Esophagus squamous epithelium (tissue), 5 donors: ENCODE measurements at places on chromosomes 1 and 21.

DNA sequence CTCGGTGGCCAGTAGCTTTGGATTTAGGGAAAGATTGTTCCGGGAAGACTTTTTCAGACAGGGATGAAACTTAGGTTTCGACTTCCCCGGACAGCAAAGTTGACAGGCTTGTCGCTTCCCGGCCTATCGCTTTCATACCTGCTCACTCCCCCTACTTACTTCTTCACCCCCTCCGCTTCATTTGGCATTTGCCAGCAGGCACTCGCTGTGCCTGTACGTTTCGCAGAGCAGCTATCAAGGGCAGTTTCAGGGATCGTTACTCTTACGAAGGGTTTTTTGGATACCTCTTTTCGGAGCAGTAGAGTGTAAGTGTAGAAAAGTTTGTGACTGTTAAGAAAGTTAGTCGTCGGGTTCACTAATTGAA is 393 bp downstream of the BLZF1 start:
- no peaks in the 10 kb centered on the region for H3K27me3 ChIP-seq
- no peak for DNase-seq
- peaks cover 38% of the 10 kb centered on the region for H3K36me3 ChIP-seq
- H3K4me1 ChIP-seq = no peaks in the 10 kb centered on the region

- no peaks in the 10 kb centered on the region for H3K4me1 ChIP-seq
- H3K4me3 ChIP-seq = no peak overlapping the region
- H3K36me3 ChIP-seq = no peaks in the 10 kb centered on the region
- H3K27ac ChIP-seq = no peak overlapping the region
Measured at GRCh38 chr1:236163463-236164153, 21.3 kb downstream of the GPR137B start.

GRCh38 chr1:67700692-67701410 is 15.8 kb downstream of the GADD45A start:
- H3K36me3 ChIP-seq = no peaks in the 10 kb centered on the region
- DNase-seq = no peak
- no peaks in the 10 kb centered on the region for H3K4me1 ChIP-seq
- no peaks in the 10 kb centered on the region for H3K27me3 ChIP-seq
- no peak overlapping the region for H3K4me3 ChIP-seq

DNA sequence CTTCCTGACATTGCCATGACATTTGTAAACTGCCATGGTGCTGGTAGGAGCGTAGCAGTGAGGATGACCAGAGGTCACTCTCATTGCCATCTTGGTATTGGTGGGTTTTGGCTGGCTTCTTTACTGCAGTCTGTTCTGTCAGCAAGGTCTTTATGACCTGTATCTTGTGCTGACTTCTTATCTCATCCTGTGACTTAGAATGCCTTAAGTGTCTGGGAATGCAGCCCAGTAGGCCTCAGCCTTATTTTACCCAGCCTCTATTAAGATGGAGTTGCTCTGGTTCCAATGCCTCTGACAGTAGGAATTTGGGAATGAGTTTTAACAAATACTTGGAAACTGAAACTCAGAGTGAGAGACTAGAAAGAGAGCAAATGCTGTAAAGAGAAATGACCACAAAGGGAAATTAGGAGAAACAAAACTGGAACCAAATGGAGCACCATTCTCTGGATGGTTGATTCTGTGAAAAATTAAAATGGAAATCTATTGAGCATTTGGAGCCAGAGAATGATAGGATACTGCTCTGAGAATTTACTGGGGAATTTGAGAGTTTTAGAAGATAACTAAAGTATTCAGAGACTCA is 50.1 kb upstream of the RHOU start:
- no peak overlapping the region for H3K4me3 ChIP-seq
- H3K27ac ChIP-seq = no peak overlapping the region
- no peak for DNase-seq
- H3K4me1 ChIP-seq = no peaks in the 10 kb centered on the region
- H3K36me3 ChIP-seq = no peaks in the 10 kb centered on the region

GRCh38 chr1:93078203-93078602 is 880 bp upstream of the MTF2 start:
- H3K4me3 ChIP-seq = peak overlapping the region; percentile 78
- peaks cover 3% of the 10 kb centered on the region for H3K4me1 ChIP-seq
- no peaks in the 10 kb centered on the region for H3K36me3 ChIP-seq
- DNase-seq = no peak
- no peaks in the 10 kb centered on the region for H3K27me3 ChIP-seq

DNA sequence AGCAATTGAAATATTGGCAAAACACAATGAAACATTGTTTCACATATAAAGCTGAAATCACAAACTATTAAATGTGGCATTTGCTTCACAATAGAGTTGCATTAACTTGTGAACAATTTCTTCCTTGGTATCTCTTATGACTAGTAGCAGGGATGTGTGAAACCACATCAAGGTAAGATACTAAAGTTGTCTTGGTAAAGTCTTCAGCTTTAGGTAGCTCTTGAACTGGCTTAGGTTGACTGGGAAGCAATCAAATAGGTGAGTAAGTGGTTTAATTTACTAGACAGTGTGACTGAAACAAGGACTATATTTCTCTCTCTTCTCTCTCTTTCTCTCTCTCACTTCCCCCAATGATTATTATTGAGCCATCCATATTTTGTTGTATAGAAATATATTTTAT is 141.5 kb upstream of the KCNK2 start:
- no peak overlapping the region for H3K4me3 ChIP-seq
- H3K27me3 ChIP-seq = no peaks in the 10 kb centered on the region
- no peak for DNase-seq

- no peaks in the 10 kb centered on the region for H3K27me3 ChIP-seq
- no peak overlapping the region for H3K27ac ChIP-seq
- H3K36me3 ChIP-seq = no peaks in the 10 kb centered on the region
- no peaks in the 10 kb centered on the region for H3K4me1 ChIP-seq
Measured at GRCh38 chr1:244280859-244281258, 170.8 kb downstream of the ADSS2 start.

DNA sequence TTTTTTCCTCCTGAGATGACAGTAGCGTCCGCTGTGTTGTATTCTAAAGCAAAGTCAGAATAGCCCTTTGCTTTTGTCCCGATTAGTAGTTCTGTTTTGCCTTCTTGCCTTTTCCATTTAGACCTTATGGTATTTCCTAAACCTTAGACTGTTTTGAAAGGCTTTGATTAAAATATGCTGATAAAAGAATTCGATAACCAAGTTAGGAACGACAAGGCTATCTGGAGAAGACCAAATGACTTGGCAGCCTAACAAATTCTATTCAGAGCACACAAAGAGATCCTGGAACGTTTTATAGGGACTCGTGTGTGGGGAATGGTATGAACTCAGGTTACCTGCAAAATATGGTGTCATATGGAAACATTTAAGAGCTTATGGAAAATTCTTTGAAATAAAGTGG is 42.9 kb downstream of the NFIA start:
- no peaks in the 10 kb centered on the region for H3K27me3 ChIP-seq
- H3K4me1 ChIP-seq = peaks cover 17% of the 10 kb centered on the region
- no peak for DNase-seq
- H3K4me3 ChIP-seq = no peak overlapping the region
- no peaks in the 10 kb centered on the region for H3K36me3 ChIP-seq

- DNase-seq = no peak
- H3K36me3 ChIP-seq = no peaks in the 10 kb centered on the region
- no peaks in the 10 kb centered on the region for H3K27me3 ChIP-seq
- peaks cover 17% of the 10 kb centered on the region for H3K4me1 ChIP-seq
- H3K27ac ChIP-seq = peak overlapping the region; percentile 34
Measured at GRCh38 chr1:89890085-89890752, 69.4 kb downstream of the LRRC8D start.
